Occipital lobe (tissue), 3 donors: ENCODE measurements at places on chromosomes 3 and 15. TPM values are rescaled to one million over a fixed set of nuclear protein-coding genes. Genes with fewer than 3 reads are reported as not detected.

Gene ANKRD63
- not detected for total RNA-seq

Gene SLC6A6
- 24.8 TPM for total RNA-seq

Gene IFT57
- 55.7 TPM for total RNA-seq

Gene ALCAM
- 119 TPM for total RNA-seq

Gene CCDC71
- 18.6 TPM for total RNA-seq

Gene ASB14
- total RNA-seq = not detected

Gene SOX14
- total RNA-seq = not detected

Gene ALDH1A3
- 1.9 TPM for total RNA-seq

Gene DZIP1L
- total RNA-seq = 9.2 TPM

Gene IDH2
- total RNA-seq = 65.7 TPM

Gene SHF
- 54.9 TPM for total RNA-seq

Gene ITPKA
- total RNA-seq = 0.31 TPM
